ENCODE measurements at places on chromosomes 4 and X.
A peak's percentile ranks its signal among the peaks of the same experiment; 100 is the strongest.

DNA sequence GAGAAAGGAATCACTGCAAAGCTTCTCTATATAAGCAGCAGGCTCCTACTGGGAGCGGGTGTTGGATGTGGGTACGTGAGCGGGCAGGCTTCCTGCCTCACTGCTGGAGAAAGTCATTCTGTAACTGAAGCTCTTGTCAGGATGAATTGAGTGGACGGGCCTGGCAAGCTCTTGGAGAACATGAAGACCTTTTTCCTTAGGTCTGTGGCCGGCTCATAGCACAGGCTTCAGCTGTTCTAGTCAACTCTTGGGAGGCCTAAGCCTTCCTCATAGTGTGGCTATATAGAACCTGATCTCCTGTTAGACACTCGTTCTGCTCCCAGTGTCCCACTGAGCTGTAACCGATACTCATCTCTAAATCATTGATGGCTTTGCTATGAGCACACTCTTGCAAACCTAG lies 108.2 kb upstream of the GPC4 start:
- DNase-seq = no peak

DNA sequence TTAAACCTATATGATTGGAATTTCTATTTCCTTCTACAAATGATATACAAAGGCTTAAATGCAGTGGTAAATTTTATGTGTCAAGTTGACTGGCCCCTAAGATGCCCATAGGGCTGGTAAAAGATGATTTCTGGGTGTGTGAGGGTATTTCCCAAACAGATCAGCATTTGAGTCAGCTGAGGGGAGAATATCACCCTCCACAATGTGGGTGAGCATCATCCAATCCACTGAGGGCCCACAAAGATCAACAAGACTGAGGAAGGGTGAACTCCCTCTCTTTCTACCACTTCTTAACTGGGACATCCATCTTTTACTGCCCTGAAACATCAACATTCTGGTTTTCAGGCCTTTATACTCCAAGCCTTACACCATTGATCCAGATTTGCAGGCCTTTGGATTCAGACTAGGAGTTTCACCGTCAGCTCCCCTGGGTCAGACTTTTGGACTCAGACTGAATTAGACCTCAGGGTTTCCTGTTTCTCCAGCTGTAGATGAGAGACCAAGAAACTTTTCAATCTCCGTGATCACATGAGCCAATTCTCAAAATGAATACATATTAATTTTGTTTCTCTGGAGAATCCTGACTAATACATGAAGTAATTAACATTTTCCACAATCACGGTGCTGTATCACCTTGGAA lies 1020.7 kb upstream of the SLIT2 start:
- DNase-seq = no peak

DNA sequence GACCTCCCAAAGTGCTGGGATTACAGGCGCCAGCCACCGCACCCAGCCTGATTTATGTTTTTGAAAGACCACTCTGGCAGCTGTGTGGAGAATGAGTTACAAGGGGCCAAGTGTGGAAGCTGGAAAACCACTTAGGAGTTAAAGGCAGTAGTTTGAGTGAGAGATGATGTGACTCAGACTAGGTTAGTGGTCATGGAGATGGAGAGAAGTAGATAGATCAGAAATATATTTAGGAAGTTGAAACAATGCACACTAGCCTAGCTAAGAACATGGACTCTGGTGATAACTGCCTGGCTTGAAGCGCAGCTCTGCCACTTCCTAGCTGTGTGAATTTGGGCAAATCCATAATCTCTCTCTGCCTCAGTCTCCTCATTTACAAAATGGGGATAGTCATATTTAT lies 11.9 kb upstream of the RBMX start:
- no peak for DNase-seq

DNA sequence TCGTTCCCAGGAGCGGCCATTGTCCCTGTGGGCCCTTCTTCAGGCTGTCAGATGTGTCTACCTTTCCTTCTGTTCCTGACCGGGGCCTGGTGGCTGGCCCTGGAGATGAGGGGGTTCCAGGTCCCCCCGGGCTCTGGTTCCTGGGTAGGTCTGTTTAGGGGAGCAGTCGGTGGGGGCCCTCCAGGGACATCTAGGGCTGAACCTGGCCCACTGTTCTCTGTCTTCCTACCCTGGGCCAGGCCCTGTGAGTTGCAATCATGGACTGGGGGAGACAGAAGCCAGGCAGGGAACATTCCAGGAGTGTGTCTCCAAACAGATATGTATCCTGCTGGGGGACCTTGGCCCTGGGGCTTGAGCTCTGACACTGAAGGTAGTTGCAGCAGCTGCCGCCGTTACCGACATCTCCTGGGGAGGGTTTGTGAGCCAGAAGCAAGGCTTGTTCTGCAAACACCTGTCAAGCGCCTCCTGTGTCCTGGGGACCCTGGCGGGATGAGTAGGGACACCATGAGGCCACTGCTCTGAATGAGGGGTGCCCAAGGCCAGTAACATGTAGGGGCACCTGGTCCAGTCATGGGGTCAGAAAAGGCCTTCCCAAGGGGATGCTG lies 49.5 kb upstream of the ADRA2C start:
- DNase-seq = no peak

DNA sequence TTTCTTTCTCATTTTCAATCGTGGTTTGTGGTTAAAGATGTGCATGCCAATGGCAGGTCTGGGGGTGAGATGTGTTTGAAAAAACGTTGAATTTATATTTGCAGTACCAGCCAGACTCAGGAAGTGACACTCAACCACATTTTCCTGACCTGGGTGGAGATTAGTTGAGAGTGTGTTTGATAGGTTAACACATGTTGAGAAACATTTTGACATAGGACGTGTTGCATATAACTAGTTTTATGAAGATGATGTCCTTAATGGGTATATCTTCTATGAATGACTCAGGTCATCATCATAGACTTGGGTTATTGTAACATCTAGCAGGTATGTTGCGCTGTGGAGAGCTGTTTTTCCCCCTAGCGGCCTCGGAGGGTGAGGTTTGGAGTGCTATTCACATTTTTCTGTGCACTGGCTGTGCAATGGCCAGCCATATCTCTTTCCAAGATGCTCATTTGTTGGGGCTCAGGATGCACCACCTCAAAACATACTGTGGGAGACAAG lies 21.7 kb upstream of the CD38 start:
- DNase-seq = peak; percentile 29

GRCh38 chrX:13064599-13065143 lies 20.3 kb upstream of the FAM9C start:
- no peak for DNase-seq

DNA sequence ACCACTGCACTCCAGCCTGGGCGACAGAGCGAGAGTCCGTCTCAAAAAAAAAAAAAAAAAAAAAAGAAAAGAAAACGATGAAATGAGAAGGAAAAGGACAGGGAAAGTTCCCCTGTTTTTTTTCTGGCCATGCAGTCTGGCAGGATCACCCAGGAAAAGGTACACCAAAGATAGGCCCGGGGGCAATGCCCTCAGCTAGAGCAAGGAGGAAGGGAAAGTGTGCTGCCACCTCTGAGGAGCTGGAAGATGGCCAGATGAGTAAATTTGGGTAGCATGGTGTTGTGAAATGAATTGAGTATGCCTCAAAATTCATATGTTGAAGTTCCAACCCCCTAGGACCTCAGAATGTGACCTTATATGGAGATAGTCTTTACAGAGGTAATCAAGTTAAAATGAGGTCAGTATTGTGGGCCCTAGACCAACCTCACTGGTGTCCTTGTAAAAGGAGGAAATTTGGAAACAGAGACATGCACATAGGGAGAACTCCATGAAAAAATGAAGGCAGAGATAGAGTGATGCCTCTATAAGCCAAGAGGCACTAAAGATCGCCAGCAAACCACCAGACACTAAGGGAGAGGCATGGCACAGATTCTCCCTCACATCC lies 28.9 kb downstream of the MAOB start:
- DNase-seq = no peak

DNA sequence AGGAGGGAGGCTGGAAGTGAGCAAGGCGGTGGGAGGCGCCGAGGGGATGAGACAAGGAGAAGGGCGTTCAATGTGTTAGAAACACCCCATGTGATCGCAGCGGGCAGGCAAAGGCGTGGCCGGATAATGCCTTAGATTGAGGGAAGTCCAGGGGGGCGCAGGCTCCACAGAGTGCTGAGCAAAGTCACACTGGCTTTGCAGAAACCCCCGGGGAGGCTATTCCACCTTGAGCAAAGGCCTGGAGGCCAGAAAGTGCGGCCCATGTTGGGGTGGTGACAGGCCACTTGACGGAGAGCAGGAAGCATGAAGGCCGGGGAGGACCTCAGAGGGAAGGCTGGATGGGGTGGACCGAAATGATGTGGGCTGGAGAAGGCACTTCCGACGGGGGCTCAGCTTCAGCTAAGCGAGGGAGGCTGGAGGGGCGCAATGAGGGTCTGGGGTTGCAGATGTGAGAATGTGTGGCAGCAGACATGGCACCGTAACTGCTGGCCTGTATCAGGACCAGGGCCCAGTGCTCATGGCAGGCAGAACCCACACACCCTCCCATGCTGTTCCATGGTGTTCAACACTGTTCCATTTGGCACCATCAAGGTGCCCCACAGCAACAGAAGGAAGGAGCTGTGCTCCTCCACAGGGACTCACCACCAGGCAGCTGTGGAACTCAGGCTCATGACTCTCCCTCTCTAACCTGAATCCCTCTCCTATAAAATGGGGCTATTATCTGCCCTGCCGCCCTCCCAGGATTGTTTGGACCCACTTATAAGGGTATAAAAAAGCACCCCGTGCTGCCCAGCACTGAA lies 50.3 kb downstream of the HMX1 start:
- no peak for DNase-seq

GRCh38 chr4:189084671-189085070 lies 856.0 kb upstream of the FRG1 start:
- DNase-seq = no peak

- no peak for DNase-seq
Measured at GRCh38 chrX:133364865-133365264, 50.4 kb downstream of the GPC4 start.
